ENCODE measurements at places on chromosomes 12 and 14. TPM values are rescaled to one million over a fixed set of nuclear protein-coding genes. Genes with fewer than 3 reads are reported as not detected.
A peak's percentile ranks its signal among the peaks of the same experiment; 100 is the strongest.

Gene ZC2HC1C
- 0.45 TPM for total RNA-seq

Gene NCKAP5L
- 5.5 TPM for total RNA-seq

Gene CMA1
- not detected for total RNA-seq

Gene GSG1
- total RNA-seq, result not detected

Gene OLR1
- total RNA-seq, result not detected

GRCh38 chr12:72075891-72076557 is 137.4 kb downstream of the TPH2 start:
- DNase-seq, result no peak

DNA sequence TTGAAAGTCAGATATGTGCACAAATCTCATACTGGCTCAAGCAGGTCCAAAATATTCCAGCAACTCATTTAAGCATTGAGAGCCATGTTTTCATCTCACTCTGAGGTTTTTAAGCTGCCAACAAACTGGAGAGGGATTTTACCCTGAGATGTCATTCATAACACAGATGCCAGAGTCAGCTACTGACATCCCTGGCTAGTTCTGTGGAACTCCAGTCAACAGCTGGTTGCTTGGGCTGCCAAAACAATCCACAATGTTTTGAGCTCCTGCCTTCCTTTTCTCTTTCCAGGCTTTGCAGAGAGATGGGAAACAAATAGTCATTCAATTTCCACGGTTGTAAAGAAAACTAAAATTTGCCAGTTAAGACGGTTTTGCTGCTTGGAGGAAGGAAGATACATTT is 621.2 kb upstream of the FBXO33 start:
- DNase-seq, result no peak

DNA sequence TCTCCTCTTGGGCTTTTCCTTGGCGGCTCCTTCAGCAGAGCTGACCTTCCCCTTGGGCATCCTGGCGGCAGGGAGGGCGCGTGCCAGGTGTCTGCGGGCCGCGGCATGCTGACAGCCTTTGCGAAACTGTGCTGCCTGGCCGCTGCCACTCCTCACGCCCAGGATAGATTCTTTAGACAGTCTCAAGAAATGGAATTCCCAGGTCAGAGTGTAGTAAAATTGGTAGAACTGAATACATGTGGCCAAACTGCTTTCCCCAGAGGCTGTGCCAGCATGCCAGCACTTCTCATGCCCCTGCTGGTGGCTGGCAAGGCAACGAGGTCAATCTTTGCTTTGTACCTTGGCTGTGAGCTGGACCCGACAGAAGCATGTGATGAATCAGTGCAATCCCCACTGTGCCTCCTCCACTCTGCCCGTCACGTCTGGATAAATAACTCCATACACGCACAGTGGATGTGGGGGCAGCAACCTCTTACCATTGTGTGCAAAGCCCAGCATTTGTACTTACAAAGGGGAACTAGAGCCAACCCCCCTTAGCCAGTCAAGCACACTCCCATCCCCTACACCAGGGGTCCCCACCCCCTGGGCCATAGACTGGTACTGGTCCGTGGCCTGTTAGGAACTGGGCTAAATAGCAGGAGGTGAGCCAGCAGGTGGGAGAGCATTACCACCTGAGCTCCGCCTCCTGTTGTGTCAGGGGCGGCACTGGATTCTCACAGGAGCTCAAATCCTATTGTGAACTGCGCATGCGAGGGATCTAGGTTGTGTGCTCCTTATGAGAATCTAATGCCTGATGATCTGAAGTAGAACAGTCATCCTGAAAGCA is 90.9 kb downstream of the ACTN1 start:
- no peak for DNase-seq

DNA sequence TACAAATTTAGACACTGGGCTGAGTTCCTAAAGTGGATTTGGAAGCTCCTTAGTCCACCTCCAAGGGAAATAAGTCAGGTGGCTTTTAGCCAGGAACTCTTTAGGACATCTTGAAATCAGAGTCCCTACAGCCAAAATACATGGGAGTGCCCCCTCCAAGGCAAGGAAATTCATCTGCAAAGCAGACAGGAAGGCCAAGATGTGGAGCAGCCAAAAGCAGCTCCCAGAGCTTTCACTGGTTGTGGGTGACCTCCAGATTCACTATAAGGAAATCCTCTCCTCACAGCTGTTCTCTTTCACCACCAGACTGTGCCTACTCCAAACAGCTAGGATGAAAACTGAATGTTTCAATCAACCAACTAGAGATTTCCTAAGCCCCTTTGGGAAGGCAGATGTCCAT is 6.6 kb downstream of the TTC9 start:
- no peak for DNase-seq

DNA sequence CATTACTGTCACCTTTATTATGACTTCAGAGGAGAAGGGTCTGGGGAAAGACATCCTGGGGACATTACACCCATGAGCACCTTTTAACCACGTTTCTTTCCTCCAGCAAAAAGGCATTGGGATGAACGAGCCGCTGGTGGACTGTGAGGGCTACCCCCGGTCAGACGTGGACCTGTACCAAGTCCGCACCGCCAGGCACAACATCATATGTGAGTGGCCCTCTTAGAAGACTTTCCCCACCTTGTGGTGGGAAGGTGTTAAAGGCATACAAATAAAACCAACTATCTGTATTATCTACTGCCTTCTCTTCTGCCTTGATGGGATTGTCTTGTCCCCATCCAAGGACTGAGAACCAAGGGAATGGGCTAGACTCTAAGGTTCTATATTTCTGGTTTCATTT is 6.0 kb downstream of the PSMD9 start:
- no peak for DNase-seq

DNA sequence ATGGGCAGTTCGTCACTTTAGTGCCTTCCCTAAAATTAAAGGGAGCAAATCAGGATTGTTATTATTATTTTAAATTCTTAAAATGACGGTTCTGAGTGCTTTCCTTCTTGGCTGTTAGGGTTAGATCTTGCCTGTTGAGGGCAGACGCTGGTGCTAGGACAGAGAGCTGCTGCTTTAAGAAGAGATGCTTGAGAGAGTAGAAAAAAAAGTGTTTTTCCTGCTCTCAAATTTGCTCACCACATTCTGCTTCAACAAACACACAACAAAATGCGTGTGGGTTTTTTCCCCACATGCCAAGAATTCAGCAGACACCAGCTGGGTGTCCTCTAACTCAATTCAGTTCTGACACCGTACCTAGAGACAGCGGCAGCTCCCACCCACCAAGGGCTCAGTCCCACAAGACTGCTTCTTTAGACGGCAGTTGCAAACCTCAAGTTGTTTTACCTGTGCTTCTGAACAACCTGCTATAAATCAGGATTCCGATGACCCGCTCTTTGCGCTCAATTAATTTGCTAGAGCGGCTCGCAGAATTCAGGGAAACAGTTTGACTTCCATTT is 75.8 kb upstream of the RIN3 start:
- DNase-seq, result no peak

DNA sequence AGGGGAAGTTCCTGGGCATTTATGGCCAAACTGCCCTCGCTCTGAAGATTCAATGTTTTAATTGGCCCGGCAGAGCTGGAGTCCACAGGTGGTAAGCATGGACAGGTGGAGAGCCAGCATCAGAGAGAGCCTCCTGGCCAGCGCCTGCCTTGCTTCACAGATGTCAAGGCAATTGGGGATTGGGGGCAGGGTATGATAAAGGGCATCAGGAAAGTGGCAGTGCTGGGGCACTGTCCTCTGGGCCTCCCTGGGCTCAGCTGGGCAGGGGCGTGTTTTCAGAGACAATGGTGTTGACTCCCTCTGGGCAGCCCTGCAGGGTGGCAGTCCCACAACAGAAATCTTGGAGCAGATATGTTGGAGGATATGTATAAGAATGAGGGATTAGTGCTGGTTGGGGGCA is 237.3 kb downstream of the CACNA1C start:
- DNase-seq, result no peak

- DNase-seq, result peak; percentile 42
Measured at GRCh38 chr12:65656891-65657351, 167.4 kb upstream of the HMGA2 start.

- DNase-seq, result no peak
Measured at GRCh38 chr14:50577982-50578381, 18.0 kb downstream of the ATL1 start.

GRCh38 chr12:104735801-104736200 is 222.3 kb downstream of the SLC41A2 start:
- DNase-seq, result no peak

DNA sequence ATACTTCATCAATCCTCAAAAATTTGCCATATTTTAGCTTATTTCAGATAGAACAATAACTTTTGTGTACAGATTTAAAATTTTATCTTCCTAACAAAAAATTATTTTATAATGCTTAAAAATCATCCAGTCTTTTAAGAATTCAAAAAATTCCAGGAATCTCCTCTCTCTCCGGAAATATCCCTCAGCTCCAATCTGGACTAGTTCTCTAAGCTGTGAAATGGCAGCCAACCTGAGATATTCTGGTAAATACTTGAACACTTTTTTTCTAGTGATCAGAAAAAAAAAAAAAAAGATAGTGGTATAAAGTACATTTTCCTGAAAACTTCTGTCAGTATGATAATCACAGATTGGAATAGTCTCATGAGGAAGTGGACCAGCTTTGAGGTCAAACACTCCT is 57.6 kb downstream of the SSPN start:
- no peak for DNase-seq

DNA sequence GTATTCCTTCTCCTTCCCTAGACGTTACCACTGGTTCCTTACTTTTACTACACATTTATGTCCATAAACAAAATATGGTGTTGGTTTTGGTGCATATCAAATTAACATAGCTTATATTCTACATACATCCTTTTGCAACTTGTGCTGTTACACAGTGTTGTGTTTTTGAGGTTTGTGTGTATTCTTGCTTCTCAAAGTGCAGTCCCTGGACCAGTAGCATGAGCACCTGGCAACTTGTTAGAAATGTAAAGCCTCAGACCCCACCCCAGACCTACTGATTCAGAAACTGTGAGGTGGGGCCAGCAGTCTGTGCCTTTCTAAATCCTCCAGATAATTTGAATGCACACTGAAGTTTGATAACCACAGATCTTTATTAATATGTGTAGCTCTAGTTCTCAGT is 65.9 kb downstream of the RNFT2 start:
- DNase-seq, result no peak

Data from activated CD8-positive, alpha-beta T cell treated with anti-CD3 and anti-CD28 coated beads for 36 hours (primary cell).